ENCODE measurements at places on chromosomes 16 and 17.
A peak's percentile ranks its signal among the peaks of the same experiment; 100 is the strongest.

DNA sequence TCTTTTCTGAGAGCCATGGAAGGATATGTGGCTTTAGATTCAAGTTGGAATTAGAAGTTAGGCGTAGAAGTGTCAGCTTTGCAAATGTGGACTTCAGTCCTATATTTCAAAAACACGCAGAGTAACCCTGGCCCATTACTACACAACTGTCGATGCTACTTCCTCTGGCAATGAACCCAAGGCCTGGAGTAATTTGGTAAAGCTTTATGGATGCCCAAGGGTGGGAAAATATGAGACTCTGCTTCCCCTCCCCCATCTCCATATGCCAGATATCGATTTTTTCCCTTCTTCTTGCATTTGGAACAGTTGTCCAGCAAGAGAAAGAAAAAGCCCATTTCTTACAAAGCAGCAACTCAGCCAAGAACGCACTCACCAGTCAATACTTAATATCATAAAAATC, 2.9 kb upstream of the MAP1LC3B start:
- DNase-seq, result no peak

GRCh38 chr17:75109407-75110233, at the start of gene ARMC7:
Gene ARMC7 (plus strand): TSS chr17:75109969. CDS start chr17:75110289, 320 bp downstream.
- peak; percentile 97 for DNase-seq

- DNase-seq, result no peak
Measured at GRCh38 chr17:82844796-82845162, 5.0 kb upstream of the ZNF750 start.

DNA sequence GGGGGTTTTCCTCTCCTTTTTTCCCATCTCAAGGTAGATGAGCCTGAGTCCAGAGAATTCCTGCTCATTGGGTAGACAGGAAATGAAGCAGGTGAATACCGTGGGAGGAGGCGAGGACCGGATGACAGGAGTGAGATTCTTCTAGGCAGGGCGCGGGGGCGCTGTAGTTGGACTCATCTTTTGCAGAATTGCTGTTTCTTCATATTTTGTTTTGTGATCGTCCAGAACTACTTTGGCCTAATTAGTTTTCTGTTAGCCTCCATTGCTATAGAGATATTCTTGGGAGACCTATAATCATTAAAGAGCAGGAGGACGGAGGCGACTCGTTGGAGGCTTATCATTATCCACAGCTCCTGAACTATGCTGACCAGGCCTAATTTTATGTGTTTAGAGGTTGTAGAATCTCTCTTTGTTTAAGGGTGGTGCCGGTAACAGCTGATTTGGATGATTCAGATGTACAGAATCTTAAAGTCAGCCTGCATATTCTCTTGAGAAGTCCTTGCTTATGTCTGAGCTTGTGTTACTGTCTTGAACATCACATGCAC, 650 bp downstream of the ATP6V0A1 start:
- DNase-seq, result peak; percentile 65
